GM23248 (cell line): ENCODE measurements at places on chromosomes 5 and 9.
A peak's percentile ranks its signal among the peaks of the same experiment; 100 is the strongest.

- DNase-seq: no peak
These were observed 138.0 kb downstream of the KDM4C start for GRCh38 chr9:6895754-6896153.

- no peak for DNase-seq
These were observed 25.1 kb upstream of the TRPM3 start for GRCh38 chr9:71146511-71146910.

GRCh38 chr9:75372499-75373268 is 284.4 kb downstream of the OSTF1 start:
- DNase-seq: no peak

- no peak for DNase-seq
These were observed 1.3 kb downstream of the TMEM268 start for GRCh38 chr9:114612272-114612923.

DNA sequence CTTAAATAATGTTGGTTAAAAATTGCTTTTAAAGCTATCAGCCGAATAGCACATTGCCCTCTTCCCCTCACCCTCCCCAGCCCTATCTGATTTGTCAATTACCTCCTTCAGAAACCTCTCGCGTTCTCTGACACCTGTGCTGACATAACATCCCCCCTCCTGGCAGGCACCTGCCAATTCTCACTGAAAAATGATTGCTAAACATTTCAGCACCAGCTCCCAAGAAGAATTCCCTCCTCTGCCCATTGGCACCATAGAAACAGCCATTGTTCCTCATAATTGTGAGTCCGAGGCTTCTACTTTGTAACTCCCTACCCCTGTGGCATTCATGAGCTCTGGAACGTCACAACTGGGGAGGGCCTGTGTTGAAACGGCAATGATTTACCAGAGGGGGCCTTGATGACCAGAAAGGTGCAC is 20.2 kb downstream of the CDH6 start:
- no peak for DNase-seq

DNA sequence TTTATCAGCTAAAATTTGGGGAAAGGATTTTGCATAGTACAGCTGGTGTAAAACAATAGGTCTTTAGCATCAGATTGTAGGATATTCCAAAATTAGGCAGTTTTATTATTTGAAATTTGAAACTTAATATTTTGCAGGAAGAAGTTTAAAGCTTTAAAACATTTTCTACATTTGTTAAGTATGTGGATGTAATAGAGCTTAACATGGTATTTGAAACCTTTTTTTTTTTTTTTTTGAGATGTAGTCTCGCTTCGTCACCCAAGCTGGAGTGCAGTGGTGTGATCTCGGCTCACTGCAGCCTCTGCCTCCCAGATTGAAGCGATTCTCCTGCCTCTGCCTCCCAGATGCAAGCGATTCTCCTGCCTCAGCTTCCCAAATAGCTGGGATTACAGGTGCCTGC is 2.9 kb downstream of the DENND4C start:
- DNase-seq: peak; percentile 22

- peak; percentile 39 for DNase-seq
These were observed 1.4 kb upstream of the DAB2 start for GRCh38 chr5:39426051-39426745.

DNA sequence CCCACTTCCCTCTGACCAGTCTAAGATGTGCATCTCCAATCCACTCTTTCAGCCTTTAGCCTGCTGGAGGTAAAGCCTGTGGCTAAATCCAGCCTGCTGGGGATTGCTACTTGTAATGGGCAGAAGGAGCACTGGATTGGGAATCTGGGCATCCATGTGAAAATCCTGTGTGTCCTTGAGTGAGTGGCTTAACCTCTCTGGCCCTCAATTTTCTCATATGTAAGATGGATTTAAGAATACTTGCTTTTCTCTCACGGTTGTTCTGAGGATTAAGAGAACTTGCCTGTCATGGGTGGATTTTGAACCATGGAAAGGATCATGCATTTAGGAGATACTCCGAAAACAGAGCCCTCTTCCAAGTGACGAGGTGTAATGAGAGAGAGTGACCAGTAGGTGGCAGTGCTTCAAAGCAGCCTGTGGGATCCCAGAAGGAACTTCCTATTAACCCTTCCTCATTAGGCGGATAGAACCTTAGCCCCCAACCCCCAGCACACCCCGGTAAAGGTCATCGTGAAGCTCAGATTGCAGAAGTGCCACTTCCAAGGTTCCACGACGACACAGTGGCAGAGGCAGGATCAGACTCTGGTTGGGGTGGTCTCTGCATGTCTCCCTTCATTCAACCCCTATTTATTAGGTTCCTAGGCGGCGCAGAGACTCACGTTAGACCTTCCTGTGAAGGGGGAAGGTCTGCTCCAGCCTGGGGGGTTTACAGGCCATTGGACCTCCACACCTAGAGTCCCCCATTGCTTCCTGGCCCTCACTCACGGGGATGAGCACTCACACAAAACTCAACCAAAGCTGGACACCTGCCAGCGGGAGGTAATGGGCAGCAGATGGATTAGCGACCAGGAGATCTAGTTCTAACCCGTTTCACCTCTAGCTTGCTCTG is 68.7 kb upstream of the ZNF618 start:
- DNase-seq: peak; percentile 65

DNA sequence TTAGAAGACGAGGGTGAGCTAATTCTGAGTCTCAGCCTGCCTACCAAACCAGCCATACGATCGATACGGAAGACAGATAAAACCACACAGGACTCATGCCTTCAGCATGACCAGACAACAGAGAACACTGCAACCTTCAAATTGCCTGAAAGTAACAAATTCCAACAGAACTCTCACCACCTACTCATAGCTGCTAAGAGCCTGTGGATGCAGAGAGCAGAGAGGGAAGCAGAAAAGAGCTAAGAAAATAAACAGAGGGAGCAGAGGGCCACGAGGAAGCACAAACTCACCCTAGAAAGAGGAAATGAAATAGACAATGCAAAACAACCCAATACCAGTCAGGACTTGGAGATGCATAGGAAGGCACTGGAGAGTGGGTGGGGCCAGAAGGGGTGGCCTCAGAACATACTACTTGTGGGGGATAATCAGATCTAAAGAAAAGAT is 86.7 kb upstream of the TAS2R1 start:
- peak; percentile 83 for DNase-seq

GRCh38 chr9:97864396-97864795 is 11.4 kb downstream of the FOXE1 start:
- DNase-seq: no peak

DNA sequence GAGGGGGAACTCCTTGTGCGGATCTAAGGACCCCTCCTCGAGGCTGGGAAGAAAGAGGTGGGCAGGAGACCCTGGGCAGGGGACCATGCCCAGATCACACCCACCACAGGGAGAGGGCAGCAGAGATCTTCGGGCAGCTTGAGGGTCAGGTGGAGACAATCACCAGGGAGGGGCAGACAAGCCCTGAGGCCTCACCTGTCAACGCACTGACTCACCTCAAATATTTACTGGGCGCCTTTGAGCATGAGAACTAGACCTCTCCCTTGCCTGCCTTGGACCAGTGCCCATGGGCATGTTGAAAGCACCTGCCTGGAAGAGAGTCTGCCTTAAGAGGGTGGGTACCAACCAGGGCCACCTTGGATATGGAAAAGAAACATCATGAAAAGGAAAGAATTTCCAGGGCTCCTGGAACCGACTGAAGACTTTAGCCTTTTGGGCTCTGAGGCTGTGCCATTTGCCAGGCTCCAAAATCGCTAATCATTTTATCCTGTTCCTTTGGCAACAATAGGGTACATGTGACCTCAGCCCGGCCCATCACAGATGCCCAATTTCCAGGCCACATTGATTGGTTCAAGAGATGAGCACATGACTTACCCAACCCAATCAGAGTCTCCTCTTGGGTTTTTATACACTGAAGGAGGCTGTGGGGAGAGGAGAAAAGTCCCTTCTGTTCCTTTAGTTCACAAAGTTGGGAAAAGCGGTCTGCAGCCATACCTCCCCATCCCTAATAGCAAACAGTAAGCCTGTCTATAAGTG is 10.4 kb upstream of the SPINK4 start:
- no peak for DNase-seq

DNA sequence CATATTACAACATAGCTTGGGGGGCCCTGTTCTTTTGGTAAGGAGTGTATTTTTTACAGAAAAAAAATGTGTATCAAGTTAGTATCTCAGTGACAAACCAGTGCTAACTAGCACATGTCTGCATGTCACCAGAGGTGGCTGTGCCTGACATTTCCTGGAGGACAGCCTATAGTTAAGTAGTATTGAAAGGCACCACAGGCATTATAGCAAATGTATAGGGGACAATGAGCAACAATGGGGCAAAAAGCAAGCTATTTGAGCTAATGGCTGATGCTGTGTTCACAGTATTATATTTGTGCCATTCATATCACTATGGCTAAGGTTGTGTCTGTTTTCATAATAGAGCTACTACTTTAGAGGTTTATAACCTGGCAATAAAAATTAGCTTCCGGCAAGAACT is 1644.0 kb downstream of the MAT2B start:
- no peak for DNase-seq

DNA sequence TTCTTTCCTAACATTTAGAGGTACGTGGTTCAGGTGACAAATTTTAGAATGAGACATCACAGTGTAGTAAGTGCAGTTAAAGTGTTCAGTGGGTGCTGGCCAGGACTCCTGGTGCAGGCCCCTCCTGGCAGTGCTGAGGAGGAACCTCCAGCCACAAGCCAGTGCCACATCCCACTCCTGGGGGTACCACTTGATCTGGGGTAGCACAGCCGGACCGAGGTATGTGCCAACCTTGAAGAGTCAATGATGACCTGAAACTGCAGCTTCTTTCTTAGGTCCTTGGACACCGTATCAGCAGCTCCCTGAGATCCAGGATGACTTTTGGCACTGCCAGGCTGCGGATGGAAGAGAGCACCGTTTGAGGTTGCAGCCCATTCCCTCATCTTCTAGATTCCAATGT is 310.4 kb upstream of the IRX4 start:
- DNase-seq: no peak

GRCh38 chr5:104789366-104789765 is 1226.8 kb upstream of the NUDT12 start:
- no peak for DNase-seq

DNA sequence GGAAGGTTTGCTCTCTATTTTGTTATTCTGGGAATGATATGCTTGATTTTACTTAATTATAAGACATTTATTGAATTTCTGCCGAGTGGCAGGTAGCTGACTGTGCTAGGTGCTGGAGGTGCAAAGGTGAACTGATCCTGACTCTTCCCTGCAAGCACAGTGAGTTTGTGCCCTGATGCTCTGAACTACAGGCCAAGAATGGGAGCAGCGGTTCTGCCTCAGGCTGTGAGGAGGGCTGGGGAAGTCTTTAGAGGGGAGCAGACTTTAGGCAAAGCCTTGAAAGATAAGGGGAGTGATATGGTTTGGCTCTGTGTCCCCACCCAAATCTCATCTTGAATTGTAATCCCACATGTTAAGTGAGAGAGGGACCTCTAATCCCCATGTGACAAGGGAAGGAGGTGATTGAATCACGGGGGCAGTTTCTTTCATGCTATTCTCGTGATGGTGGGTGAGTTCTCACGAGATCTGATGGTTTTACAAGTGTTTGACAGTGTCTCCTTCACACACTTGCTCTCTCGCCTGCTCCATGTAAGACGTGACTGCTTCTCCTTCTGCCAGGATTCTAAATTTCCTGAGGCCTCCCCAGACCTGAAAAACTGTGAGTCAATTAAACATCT is 73.1 kb downstream of the NDFIP1 start:
- DNase-seq: no peak

DNA sequence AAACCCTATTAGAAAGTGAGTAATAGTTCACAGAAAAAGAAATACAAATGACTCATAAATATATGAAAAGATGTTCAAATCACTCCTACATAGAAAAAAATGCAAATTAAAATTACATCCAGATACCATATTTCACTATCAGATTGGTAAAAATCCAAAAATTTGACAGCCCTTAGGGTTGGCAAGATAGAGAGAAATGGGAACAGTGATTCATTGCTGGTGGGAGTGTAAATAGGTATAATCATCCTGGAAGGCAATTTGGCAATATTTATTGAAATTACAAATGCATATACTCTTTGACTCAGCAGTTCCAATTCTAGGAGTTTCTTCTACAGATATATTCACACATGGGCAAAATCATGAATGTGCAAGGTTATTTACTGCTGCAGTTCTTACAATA is 273.5 kb downstream of the NR2F1-AS1 start:
- peak; percentile 61 for DNase-seq

- DNase-seq: peak; percentile 49
These were observed 25.4 kb downstream of the RGMB start for GRCh38 chr5:98798847-98799246.

DNA sequence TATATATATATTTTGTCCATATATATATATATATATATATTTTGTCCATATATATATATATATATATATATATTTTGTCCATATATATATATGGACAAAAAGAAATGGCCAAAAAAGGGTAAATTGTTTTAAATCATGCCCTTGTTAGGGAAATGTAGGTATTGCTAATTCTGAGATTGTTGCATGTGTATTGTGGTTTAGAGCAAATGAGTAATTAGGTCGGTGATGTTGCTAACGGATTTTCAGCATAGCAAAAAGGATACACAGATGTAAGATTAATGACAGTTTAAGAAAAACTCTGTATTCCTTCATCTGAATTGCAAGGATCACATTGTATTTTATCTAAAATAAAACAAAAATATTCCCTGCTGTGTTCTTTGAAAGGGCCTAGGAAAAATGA is 40.2 kb downstream of the OSTF1 start:
- no peak for DNase-seq

DNA sequence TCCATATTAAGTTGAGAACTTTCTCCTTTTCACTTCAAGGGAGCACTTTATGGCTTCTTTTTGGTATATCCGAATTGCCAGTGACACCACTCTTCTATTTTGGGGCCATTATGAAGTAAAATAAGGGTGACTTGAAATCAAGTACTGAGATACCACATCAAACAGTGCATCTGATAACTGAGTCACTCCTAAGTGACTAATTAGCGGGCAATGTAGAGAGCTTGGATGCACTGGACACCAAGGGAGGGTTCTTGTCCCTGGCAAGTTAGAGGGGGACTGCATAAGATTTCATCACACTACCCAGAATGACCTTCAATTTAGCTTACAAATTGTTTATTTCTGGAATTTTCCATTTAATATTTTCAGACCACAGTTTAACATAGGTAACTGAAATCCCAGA is 813.9 kb upstream of the CDH10 start:
- DNase-seq: no peak

DNA sequence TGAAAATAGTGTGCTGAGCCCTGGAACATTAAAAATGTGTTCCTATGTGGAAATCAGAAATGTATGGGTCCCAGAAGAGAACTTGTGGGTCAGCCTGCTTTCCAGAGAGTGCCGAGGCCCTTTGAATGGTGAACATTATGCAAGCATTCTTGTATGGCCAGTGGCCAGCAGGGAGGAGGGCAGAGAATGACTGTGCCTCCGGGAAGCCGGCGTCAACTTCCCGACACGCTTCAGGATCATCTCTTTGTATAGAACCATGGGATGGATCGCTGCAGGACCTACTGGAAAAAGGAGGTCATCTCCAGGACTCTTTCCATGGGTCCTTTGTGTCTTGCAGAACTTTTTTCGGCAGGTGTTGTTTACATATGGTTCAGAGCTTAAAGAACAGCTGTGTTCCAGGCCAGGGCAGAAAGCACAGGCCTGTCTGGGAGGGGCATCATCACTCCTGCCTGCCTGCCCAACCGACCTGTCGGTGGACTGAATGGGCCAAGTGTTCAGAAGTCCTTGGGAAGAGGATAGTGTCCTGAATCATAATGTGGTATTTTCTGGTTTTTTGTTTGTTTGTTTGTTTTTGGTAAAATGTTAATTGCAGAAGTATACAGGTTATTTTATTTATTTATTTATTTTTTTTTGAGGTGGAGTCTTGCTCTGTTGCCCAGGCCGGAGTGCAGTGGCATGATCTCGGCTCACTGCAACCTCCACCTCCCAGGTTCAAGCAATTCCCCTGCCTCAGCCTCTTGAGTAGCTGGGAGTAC is 9.0 kb downstream of the PRRC2B start:
- DNase-seq: peak; percentile 96

- peak; percentile 50 for DNase-seq
These were observed 91.3 kb upstream of the RASEF start for GRCh38 chr9:83154087-83154736.
